ENCODE measurements at places on chromosomes 5 and 9.

DNA sequence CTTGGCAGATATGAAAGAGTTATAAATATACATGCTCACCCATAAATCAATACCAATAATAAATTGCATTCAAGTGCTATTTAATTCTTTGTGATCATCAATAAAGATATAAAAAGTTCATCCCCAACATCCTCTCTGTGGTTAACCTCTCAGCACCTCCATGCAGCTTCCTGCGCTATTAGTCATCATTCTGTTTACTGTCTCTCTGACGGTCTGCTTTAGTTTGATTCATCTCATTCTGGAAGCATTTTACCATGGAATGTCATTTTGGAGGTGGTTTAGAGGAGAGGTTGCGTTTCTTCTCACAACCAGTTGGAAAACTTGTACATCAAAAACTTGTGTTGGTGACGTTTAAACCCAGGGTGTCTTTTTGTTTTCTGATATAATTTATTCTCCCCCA lies 486.6 kb downstream of the BRINP1 start:
- no peak for DNase-seq

GRCh38 chr9:89659891-89660685 lies 55.3 kb downstream of the GADD45G start:
- DNase-seq: no peak

DNA sequence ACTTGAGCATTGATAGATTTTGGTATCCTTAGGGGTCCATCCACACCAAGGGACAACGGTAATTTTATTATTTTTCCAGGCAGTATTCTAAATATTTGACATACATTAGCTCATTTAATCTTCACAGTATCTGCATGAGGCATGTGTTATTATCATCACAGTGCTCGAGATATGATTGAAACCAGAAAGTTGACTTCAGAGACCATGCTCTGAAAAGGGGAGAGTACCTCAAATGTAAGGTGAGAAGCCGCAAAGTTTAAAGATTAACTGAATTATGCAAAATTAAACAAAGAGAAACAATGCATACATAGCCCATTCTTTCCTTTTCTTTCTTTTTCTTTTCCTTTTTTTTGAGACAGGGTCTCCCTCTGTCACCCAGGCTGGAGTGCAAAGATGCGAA lies 104.1 kb downstream of the SLC25A46 start:
- no peak for DNase-seq

DNA sequence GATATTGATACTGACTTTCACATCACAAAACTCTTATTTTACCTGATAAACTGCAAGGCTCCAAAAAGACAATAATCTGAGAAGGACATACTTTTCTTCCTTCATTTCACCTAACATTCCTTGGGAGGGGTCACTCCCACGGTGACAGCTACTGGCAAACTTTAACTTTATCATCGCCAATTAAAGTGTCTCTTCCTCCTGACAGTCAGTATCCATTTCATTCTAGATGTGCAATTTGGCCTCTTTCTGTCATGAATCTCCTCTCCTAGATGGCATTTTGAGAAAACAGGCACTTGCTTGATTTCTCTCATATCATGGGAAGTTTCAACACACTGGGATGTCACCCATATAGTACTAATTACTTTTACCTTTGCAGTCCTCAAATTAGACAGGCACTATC lies 413.5 kb upstream of the CCNG1 start:
- DNase-seq: no peak

DNA sequence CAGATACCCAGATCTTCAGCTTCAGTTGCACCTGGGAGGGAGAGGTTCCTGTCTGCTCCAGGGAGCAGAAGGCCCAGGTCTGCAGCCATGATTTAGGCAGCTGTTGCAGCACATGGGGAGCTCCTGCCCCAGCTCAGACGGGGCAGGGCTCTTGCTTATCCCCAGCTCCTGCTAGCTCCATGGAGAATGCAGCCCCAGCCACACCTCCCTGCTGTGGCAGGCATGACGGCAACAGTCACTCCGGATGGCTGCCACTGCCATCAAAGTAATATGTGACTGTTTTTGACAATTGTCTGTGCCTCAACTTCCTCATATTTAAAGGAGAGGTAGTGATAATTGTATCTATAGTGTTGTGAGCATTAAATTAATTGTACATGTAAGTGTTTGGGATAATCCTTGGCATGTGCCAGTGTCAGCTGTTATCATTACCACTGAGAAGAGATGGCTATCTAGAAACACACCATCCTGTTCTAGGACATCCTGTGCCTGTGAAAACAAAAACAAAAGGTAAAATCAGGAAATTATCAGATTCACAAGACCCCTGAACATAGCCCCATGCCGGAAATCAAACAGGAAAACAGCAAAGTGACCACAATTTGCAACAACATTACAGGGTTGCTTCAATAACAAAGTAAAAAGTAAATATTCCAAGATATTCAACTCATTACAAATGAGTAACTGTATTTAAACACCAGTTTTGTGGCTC lies 1048.8 kb upstream of the ACO1 start:
- DNase-seq: no peak

DNA sequence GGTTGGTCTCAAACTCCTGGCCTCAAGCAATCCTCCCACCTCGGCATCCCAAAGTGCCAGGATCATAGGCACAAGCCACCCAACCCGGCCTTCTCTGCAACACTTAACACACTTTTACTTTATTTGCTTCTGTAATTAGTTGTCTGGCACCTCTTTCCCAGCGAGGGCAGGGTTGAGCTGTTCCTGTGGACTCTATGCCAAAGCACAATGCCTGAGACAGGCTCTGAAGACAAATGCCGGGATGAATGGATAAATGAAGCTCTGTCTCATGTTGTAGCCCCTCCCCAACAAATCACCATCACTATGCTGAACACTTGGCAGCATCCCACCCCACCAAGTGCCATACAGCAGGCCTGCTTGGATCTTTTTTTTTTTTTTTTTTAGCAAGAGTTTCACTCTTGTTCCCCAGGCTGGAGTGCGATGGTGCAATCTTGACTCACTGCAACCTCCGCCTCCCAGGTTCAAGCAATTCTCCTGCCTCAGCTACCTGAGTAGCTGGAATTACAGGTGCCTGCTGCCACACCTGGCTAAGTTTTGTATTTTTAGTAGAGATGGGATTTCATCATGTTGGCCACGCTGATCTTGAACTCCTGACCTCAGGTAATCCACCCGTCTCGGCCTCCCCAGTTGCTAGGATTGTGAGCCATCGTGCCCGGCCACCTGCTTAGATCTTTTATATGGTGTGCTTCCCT lies 21.3 kb downstream of the GPX3 start:
- DNase-seq: no peak

- no peak for DNase-seq
Measured at GRCh38 chr5:111236995-111237394, 12.8 kb downstream of the CAMK4 start.

- no peak for DNase-seq
Measured at GRCh38 chr5:149961957-149962409, 1.4 kb downstream of the SLC26A2 start.

DNA sequence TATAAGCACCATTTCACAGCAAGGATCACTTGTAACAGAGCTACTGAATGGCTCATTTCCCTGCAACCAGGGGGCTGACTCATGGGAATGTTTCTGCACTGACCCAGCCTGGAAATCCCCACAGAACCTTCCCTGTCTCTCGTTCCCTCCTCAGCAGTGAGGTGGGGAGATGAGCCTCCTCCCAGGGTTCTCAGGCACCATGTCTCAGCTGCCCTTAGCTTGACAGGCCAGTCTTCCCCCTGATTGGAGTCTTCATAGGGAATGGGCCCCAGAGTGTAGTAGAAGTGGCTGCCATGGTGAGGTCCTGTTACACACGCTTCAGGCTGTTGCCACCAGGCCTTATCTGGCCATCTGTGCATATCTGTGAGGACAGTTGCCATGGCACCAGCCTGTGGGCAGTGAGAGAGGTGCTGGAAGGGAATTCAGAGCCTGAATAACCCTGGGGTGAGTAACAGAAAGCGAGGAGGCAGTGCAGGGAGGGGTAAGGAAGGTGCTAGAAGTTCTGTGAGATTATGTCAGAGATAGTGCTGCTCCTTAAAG lies 324.4 kb downstream of the ENC1 start:
- no peak for DNase-seq

GRCh38 chr5:154072414-154073171 lies 33.8 kb downstream of the MFAP3 start:
- DNase-seq: peak; percentile 80

DNA sequence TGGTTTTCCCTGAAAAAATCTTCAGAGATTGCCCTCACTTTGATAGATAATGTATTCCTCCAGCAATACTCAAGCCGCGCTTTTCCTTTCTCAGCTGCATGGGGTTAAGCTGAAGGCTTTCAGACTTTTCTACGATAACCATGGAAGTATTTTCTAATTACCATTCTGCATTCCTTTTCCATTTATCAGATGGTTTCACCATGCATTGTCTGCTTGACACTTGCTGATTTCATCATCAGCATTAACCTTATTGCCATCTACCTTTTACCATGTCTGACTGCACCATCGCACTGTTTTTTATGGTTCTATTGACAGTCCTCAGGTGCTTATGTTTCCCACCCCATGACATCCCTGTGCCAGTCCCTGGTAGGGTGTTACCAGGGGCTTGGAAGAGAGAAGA lies 91.6 kb downstream of the DMAC1 start:
- DNase-seq: no peak

- no peak for DNase-seq
Measured at GRCh38 chr5:60243713-60244112, 350.2 kb upstream of the PDE4D start.

DNA sequence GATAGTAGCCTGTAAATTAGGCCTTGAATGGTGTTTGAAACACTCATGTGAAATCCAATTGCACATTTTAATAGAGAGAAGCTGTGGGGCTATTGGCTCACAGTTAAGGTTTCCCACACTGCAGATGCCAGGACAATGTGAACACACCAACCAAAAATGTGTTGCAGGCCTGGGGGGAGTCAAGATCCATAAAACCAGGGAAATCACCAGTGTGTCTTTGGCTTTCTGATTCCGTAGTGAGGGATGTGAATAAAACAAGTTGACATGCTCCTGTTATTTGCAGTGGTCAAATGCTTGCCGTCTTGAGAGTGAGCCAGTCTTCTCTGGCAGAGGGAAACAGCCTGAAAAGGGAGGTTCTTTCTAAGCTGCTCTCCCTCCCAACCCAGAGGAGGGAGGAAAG lies 79.0 kb downstream of the ZNF462 start:
- no peak for DNase-seq

- no peak for DNase-seq
Measured at GRCh38 chr9:77802515-77803293, 154.6 kb upstream of the GNA14 start.

- DNase-seq: no peak
Measured at GRCh38 chr9:27785714-27786100, 212.4 kb upstream of the C9orf72 start.

DNA sequence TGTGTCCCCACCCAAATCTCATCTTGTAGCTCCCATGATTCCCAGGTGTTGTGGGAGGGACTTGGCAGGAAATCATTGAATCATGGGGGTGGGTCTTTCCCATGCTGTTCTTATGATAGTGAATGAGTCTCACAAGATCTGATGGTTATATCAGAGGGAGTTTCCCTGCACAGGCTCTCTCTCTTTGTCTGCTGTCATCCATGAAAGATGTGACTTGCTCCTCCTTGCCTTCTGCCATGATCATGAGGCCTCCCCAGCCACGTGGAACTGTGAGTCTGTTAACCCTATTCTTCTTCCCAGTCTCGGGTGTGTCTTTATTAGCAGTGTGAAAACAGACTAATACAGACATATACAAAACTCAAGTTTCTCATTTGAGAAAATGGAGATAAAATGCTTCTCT lies 139.3 kb downstream of the FBXL7 start:
- no peak for DNase-seq

DNA sequence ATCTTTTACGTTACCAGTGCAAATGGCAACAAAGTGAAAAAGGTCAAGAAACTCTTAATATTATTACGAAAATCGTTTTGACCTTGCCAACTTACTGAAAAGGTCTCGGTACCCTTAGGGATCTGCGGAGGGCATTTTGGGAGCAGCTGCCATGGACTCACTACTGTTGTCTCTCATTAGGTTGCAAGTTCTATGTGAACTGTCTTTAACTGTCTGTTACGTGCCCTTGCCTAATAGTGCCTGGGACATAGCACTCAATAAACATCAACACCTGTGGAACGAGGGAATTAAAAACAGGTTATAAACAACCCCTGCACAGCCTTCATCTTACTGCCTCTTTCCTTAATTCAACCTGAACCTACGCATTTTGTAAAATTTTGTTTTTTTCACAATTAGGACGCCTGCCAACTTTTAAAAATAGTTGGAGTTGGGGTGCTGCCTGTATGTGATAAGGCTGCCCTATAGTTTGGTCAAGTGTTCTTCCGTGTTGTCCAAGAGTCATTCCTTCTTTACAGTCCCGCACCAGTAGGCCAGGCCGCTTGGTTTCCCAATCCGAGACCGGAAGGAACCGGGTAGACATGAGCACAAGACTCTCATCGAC lies 527 bp upstream of the SREK1 start:
- no peak for DNase-seq

DNA sequence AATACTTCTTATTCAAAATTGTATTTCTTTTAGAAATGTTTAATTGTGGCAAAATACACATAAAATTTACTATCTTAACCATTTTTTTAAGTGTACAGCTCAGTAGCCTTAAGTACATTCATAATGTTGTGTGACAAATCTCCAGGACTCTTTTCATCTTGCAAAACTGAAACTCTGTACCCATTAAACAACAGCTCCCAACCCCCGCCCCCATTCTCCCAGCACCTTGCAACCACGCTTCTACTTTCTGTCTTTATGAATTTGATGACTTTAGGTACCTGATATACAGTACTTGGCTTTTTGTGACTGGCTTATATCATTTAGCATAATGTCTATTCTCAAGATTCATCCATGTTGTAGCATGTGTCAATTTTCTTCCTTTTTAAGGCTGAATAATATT lies 2.8 kb upstream of the IL5 start:
- peak; percentile 56 for DNase-seq

DNA sequence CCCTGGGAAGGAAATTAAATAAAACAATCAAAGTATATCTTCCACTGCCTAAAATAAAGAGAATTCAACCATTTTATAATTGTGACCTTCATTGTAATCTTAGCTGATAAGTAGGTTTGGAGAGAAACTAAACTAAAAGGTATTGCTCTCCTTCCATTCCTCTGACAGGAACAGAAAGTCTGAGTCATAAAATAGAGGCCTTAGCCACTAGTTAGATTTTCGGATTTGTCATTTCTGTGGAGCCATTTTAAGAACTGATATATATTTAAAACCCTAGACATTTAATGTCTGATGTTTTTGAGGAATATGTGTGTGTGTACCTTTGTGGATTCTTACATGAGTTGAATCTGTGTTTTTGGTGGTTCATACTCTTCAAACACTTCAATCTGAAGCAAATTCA lies 11.8 kb upstream of the TMC1 start:
- DNase-seq: no peak

DNA sequence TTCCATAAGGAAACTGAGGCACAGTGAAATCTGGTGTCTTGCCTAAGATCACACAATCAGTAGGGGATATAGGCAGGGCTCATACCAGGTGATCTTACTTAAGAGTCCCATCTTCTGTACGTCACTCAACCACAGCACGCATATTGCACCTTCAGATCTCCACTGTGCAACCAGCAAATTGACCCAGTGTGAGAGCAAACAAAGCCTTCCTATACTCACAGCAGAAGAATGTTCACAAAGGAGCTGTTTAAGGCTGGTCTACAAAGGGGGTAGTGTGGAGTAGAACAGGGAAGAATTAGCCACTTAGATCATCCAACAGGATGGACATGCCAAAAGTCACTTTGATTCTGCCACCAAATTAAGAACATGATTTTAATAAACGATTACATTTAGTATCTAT lies 305.9 kb downstream of the SLIT3 start:
- no peak for DNase-seq
